ENCODE measurements at places on chromosomes 16 and 17. TPM values are rescaled to one million over a fixed set of nuclear protein-coding genes. Genes with fewer than 3 reads are reported as not detected.

- no peak for DNase-seq
These were observed 23.9 kb downstream of the CA10 start for GRCh38 chr17:52134641-52135040.

ZNF764 gene
- total RNA-seq = 4.0 TPM

- DNase-seq = no peak
These were observed 428.4 kb downstream of the MAF start for GRCh38 chr16:79171931-79172705.

DNA sequence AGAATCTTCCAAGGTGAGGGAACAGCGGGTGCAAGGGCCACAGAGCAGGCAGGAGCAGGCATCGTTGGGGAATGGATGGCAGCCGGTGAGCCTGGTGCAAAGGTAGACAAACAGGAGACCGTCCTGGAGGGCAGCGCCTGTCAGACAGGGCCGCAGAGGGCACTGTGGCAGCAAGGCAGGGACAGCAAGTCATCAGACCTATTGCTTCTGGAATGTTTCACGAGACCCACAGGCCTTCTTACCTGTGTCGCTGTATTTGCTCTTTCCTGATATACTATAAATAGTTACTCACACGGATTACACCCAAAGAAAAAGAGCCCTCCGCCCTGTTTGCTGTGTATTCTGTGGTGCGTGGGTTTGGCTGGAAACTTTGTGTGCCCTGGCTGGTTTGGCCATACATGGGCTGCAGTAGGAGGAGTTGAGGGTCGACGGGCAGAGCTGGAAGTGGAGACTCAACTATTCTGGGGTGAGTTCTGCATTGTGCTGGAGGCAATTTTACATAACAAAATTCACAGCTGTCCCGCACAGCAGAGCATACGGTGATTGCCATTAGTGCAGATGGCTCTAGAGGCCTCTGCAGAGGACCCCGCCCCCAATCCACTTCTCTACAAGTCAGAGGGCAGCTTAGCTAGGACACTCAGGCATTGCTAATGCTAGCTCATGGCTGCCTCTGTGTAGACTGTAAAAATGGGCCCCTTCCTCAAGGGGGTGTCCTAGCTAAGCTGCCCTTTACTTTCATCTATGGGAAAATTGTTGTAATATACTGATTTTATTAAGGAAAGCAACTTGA is 18.6 kb upstream of the POLR3E start:
- DNase-seq = no peak

GRCh38 chr16:89293276-89294143 is 76.0 kb downstream of the ZNF778 start:
- DNase-seq = no peak

KRTAP4-1 gene
- not detected for total RNA-seq

WNK4 gene
- total RNA-seq = 0.66 TPM

NETO2 gene
- total RNA-seq = 5.9 TPM

DNA sequence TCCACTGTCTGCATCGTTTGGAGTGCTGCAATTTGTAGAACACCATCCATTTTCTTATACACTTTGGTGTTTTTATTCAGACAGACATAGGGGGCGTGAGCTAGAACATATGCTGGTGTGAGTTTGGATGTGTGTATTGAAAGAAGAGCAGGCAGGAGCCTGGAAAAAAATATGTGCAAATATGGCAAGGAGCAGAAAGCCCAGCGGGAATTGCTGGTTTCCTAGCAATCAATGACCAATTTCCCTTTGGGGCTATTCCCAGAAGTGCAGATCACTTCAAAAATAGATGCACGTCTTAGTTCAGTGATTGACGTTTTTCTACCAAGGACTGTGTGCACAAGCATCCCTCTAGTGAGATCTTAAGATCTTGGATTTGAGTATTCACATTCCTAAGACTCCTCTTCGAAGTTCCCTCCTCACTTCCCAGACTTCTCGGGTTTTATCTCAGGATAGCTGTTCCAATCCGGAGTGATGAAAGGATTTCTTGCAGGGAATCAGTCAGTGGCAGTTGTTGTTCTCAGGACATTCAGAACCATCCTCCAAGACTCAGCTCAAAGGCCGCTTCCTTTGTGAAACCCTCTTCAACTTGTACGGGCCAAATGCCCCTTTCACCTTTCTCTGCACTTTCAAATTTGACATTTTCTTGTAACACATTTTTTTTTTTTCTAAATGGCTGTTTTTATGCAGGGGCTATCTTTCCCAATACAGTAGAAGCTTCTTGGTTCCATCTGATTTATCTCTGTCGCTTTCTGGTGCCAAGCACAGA is 268.7 kb upstream of the ASIC2 start:
- no peak for DNase-seq

- DNase-seq = no peak
These were observed 50.6 kb upstream of the METRNL start for GRCh38 chr17:83028851-83029250.

DNA sequence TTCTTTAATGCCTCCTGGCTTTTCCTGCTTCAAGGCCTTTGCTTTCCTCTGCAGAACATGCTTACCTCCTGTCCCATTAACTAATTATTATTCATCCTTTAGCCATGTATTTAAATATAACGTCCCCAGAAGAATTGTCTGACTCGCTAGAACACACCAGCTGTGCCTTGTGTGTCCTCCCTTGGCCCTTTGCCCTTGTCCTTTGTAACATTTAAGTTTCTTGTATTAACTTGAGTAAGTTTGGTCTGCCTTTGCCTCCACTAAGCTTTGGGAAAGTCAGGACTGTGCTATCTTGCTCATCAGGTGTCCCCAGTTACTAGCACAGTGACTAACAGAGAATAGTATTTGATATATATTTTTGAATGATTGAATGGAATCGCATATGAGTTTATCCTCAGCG is 29.6 kb upstream of the ABCA9 start:
- no peak for DNase-seq

- no peak for DNase-seq
These were observed 454 bp downstream of the CCDC40 start for GRCh38 chr17:80036715-80037477.

DNA sequence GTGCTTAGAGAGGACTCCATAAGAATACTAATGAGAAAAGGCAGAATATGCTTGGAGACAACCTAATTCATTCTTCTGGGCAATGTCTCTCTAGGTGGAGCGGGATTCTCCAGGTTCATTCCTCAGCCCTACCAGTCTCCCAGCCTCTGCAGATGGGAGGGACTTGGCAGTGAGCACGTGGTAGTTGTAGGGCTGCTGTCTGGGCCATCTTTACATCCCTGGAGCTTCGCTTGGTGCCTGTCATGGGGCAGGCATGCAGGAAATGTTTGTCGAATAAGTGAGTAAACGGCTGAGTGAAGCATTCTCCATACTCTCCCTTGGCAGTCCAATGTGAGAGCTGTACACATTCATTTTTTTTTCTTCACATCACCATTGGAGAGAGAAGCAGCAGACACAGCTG is 387.5 kb downstream of the UTP18 start:
- DNase-seq = no peak

EPOP gene
- total RNA-seq = 2.0 TPM

DLG4 gene
- 7.2 TPM for total RNA-seq

DNA sequence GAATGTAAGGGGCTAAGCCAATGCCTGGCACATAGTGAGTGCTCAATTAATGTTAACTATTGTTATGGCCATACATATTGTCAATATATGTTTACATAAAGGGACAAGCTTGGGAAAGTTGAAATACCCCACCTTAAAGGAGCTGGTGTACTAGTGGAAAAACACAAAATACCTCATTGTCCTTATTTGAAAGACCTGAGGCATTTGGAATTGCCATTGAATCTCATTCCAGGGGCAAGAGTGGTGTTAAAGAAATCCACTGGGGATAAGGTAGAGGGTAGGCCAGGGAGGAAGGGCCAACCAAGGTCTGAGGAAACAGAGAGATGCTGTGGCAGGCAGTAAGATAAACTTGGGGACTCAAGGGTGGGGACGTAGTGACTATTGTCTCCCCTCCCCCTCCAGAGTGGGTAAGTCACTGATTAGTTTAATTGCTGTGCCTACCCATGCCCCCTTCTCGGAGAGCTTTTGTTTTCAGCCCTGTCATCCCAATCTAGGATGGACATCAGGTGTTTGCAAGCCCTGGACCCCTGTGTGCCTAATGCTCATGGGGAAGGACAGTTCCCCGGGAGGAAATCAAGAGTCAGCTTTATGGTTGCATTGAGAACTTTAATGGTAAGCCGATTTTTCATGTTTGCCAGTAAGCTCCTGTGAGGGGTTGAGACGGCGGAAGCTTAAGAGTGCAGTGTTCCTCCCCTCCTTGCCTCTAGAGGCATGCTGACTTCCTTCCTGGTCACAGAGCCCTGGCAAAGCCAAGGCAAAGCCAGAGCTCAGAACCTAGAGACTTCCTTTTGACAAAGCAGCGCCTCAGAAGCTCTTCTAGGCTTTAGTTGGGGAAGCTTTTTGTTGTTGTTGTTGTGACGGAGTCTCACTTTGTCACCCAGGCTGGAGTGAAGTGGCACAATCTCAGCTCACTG is 2.5 kb upstream of the HEATR9 start:
- no peak for DNase-seq

GRCh38 chr16:67423015-67423414 is 6.7 kb upstream of the ZDHHC1 start:
- DNase-seq = no peak

DNA sequence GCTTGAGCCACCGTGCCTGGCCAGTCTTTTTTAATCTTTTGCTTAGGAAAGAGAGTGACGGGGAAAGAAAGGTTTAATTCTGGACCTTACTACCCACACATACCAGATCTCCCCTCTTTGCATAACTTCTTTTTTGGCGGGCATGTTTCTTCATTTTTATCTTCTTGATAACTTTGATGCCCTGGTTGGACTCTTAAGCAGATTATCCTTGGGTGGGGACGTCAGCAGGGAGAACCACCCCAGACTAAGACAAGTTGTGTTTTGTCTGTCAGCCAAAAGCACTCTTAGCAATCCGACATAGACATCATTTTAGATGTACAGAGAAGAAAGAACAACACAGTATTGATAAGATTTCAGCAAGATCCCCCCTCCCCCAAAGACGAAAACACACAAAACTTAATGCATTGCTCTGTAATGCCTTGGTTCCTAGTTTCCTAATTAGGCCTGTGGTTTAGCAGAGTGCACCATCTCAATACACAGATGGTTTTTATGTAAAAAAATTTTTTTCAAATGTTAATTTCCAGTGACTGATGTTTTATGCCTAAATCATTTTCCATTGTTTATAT is 99.9 kb downstream of the MSI2 start:
- DNase-seq = no peak

GRCh38 chr16:20385844-20386832 is 18.4 kb downstream of the PDILT start:
- peak; percentile 70 for DNase-seq

GRCh38 chr17:41657936-41658335 is 30.7 kb upstream of the EIF1 start:
- DNase-seq = no peak

DNA sequence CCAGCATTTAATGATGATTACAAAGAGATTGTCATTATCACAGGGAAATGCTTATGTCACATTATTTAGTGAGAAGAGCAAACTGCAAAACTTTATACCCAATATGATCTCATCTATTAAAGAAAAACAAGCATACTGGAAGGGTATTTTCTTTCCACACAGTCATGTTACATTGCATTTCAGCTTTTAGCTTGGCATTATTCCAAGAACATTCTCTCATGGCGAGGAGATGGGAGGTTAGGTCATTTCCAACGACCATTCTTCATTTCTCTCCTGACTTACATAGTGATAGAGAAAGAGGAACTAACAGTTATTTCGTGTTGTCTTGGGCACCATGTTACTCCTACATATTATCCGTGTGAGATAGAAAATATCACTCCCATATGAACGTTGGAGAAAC is 309.4 kb upstream of the XYLT1 start:
- DNase-seq = no peak

DNA sequence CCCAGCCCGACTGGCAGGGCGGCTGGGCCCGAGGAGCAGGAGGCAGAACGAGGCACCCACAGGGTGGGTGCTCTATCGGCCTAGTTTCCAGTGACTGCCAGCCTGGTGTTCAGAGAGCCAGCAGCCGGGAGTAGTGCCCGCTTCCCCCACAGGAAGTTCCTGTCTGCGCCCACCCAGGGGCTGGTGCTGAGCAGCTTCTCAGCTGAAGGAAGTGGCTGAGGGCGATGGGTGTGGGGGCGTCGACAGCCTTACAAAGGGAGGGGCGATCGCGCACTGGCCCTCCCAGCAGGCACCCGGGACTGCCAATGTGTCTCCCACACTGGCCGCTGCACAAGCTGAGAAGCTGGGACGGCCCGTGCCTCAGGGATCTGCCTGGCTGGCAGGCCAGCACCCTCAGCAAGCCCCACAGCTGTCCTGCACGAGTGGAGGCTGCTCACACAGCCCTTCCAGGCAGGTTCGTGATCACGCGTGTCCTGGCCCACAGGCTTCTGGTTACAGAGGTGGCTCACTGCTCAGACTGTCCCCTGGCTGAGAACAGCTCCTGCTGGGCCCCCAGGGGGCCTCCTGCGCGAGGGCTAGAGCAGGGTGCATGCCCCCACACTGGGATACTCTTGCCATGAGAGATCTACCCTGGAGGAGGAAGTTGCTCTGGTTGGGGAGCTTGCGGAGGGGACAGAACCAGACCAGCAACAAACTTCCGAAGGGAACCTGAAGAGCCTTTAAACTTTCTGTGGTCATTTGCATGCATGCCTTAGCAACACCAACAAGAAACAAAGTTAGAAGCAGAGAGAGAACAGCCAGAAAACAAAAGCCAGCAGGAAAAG is 2.5 kb downstream of the RNF166 start:
- no peak for DNase-seq

DNA sequence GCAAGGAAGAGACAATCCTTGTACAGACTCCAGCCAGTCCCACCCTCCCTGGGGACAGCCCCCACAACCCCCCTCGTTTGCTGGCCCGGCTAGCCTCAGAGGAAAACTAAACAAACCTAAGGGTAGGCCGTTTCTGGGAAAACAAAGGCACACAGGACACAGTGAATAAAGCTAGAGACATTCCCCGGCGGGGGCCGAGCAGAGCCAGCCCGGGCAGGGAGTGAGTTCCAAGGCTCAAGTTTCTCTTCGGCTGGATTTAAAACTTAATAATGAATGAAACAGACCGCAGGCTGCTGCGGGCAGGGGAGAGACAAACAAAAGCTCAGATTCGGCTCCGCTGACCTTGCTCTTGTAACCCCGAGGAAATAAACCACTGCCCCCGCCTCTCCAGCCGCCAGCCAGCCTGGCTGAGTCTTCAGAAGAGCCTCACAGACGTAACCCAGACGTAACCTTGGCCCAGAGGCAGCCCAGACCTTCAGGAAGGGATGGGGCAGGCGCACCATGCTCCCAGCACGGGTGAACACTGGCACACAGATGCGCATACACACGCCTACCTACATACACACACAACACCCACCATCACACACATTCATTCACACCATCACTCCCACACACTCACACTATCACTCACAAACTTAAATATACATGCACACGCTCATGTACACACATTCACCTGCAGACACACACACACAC is 216.0 kb downstream of the ZNF423 start:
- no peak for DNase-seq

NOTUM gene
- total RNA-seq = not detected

GPRC5B gene
- 20.3 TPM for total RNA-seq

DNA sequence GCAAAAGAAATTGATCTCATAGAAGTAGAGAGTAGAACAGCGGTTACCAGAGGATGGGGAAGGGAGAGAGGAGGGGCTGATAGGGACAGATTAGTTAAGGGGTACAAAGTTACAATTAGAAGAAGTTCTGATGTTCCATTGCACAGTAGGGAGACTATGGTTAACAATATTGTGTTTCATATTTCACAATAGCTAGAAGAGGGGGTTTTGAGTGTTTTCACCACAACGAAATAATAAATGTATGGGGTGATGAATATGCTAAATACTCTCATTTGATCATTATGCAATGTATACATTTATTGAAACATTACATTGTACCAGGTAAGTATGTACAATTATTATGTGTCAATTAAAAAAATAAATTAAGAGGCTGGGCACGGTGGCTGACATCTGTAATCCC is 291.2 kb upstream of the KCNJ16 start:
- DNase-seq = no peak

NPIPB4 gene
- total RNA-seq = 110 TPM
